Calu3 (cell line): ENCODE measurements at places on chromosomes 12 and 14.
A peak's percentile ranks its signal among the peaks of the same experiment; 100 is the strongest.

DNA sequence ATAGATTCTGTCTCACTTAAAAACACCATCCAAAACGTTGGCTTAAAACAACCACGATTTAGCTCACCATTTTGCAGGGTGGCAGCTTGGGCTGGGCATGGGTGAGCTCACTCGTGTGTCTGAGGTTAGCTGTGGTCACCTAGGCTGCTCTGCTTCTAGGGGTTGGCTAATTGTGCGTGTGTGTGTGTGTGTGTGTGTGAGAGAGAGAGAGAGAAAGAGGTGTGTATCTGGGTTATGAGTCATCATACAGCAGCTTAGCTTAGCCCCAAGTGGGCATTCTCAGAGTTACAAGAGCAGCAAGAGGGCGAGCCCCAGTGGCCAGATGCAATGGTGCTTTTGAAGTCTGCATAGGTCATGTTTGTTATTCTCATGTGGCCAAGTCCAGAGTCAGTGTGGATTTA, 6.0 kb downstream of the FBXW8 start:
- peak; percentile 69 for DNase-seq

DNA sequence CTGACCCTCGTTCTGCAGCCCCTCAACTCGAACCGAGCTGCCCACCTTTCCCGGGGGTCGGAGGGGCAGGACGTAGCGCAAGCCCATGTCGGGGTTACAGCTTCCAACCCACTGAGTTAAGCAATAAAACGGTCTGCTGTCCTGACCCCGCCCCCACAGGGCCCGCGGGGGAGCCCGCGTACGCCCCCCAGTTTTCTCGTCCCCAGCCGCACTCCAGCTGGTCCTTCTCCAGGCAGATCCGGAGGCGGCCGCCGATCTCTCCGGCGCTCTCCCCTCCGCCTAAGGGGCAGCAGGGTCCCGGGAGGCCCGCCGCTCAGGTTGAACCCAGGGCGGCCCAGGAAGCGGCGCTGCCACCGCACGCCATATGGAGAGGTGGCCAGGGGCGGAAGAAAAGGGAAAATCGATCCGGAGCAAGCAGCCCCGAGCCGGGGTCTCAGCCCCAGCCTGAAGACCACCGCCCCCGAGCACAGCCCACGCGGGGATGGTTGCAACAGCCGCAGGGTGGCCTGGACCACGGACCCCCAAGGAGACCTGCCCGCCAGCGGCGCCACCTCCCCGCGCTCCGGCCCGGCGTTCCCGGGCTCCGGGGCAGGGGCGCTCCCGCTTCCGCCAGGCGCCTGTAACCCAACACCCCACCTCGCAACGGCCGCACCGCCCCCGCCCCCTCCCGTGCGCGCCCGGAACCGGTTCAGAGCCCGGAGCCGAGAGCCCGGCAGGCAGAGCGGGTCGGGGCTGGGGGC, 760 bp downstream of the ACTN1 start:
- peak; percentile 78 for DNase-seq

GRCh38 chr12:80894179-80894578, 43.6 kb downstream of the LIN7A start:
- DNase-seq = no peak

DNA sequence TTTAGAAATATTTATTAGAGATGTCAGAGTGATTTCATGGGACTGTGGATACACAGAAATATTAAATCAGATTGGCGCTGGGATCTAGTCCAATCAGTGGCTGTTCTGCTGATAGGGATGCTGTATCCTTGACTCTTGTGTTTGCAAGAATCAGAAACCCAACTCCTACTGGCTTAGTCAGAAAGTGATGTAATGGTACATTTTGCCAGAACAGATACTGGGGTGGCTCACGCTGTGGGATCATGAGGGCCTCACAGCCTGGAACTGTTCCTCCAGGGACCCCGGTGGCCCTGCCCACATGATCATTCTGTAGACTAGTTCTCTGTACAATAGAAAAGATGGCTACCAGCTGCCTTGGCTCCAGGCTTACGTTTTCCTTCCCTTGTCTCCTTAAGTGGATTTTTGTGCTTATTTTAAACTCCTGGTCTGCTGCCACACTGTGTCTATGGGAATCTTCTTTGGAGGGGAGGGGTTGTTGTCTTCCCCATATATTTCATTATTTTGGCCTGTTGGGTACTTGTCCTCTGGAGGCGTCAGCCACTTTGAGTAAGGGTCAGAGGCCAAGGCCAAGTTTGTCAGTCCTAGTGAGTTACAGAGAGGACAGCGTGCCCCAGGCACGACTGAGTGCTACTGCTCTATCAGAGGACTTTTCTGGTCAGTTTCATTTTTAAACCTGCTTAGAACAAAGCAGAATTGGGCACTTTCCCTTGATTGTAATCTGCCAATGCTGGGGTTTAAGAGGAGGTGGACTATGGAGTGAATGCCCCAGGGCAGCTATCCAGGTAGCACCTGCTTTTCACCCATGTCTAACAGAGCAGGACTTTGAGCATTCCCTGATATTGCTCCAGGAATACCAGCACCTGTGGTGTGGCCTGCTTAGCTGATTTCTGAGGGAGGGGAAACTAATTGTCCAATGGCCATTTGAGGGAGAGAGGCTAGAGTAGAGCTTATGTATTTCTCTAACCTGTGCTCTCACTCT, 164.3 kb downstream of the SLC5A8 start:
- DNase-seq = no peak

GRCh38 chr12:1939801-1940607, 21.6 kb upstream of the CACNA2D4 start:
- peak; percentile 88 for DNase-seq

DNA sequence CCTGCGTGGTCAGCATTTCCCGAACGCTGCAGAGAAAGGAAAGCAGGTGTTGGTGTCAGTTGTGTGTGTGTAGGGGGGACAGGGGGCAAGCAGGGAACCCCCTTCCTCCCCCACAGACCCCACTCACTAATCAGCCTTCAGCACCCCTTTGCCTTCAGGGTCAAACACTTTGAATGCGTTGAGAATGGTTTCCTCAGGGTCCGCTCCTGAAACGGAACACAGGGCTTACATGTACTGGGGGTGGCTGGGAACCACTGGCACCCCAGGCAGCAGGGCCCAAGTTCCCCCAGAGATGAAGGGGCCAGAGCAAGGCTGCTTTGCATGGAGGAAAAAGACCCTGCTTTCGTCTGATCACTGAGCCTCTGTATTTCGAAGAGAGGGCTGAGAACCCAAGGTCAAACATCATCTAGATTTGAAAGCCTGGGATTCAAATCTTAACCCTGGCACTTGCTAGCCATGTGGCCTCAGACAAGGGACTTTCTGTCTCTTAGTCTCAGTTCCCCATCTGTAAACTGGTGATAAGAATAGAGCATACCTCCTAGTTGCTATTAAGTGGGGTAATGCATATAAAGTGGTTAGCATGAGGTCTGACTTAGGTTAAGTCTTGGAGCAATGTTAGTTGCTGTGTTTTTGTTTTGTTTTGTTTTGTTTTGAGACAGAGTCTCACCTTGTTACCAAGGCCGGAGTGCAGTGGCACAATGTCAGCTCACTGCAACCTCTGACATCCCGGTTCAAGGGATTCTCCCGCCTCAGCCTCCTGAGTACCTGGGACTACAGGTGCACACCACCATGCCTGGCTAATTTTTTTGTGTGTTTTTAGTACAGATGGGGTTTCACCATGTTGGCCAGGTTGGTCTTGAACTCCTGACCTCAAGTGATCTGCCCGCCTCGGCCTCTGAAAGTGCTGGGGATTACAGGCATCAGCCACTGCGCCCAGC, 7.0 kb downstream of the MYL2 start:
- no peak for DNase-seq

- DNase-seq = no peak
Observed at GRCh38 chr12:57330992-57331391, 80.0 kb upstream of the STAC3 start.

DNA sequence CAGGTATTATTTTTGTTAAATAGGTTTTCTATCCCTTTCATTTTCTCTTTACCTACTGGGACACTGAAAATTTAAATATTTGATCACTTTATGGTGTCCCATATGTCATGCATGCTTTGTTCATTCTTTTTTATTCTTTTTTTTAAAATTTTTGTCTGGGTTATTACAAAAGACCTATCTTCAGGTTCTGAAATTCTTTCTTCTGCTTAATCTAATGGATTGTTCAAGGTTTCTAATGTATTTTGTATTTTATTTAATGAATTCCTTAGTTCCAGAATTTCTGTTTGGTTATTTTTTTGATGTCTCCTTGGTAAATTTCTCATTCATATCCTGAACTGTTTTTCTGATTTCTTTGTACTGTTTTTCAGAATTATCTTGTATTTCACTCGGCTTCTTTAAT, 20.2 kb upstream of the VASH1 start:
- no peak for DNase-seq

DNA sequence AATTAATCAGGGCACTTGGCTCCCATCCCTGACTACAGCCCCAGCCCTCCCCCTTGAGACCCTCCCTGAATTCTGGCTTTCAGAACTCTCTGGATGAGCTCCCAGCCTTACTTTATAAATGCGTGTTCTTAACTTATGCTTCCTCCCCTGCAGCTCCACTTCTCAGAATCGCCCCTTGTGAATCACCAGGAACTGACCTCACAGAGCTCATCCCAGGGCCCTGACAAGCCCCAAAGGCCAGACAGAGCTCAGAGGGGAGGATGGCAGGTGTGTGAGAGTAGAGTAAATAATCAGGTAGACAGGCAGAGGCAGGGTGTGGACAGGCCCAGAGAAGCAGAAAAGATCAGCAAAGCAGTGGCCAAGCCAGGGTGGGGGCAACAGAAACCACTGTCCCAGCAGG, 68.2 kb upstream of the FOXN3 start:
- DNase-seq = no peak

GRCh38 chr12:32025906-32026305, 66.7 kb downstream of the RESF1 start:
- no peak for DNase-seq

DNA sequence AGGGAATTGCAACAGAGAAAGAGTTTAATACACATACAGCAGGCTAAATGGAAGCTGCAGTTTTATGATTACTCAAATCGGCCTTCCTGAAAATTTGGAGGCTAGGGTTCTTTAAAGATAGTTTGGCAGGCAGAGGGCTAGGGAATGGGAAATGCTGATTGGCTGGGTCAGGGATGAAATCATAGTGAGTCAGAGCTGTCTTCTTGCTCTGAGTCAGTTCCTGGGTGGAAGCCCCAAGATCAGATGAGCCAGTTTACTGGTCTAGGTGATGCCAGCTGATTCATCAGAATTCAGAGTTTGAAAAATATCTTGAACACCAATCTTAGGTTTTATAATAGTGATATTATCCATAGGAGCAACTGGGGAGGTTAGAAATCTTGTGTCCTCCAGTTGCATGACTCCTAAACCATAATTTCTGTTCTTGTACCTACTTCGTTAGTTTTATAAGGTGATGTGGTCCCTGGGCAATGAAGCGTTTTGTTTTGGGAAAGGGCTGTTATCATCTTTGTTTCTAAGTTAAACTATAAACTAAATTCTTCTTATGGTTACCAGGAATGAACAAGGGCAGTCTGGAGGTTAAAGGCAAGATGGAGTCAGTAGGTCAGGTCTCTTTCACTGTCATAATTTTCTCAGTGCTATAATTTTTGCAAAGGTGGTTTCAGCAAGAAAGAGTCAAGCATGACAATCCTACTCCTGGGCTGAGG, 257.8 kb upstream of the CCDC196 start:
- no peak for DNase-seq

DNA sequence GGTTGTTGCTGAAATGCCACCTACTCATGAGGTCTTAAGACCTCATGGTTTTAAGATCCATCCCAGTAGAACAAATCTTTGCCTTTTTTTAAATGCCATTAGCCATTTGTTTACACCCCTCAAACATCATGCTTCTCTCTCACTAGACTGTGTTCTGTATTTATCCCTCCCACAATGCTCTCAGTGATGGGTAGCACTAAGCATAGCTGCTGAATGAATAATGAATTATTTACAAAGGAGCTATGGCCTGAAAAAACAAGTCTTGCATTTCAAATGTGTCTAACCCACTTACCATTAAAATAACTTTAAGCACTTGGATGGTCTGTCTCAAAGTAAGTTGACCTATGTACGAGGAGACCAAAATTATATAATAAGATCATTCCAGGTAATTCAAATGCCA, 334.5 kb downstream of the PAWR start:
- no peak for DNase-seq

DNA sequence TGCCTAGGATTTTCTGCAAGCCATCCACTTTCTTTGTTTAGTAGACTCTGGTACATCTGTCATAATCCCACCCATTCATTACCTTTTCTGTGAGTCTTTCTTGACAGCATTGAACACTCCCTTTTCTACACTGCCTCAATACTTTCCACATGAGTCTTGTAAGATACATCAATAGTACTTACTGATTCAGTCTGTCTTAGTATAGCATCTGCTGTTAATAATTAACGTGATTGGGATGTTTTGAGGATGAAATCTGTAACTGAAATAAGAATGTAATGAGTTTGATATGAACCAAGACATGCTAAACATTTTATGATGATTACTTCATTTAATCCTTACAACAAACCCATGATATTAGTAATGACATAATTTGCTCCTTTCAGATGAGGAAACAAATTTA, 196.2 kb upstream of the FOXG1 start:
- no peak for DNase-seq

GRCh38 chr12:11676052-11676451, 26.6 kb downstream of the ETV6 start:
- DNase-seq = no peak

- DNase-seq = no peak
Observed at GRCh38 chr12:118068445-118068844, 7.5 kb upstream of the WSB2 start.

- no peak for DNase-seq
Observed at GRCh38 chr14:54675236-54676128, 108.6 kb downstream of the SAMD4A start.

GRCh38 chr12:131044760-131045381, 91.2 kb downstream of the ADGRD1 start:
- no peak for DNase-seq

GRCh38 chr14:78605025-78605762, 435.0 kb downstream of the NRXN3 start:
- DNase-seq = no peak

GRCh38 chr14:71652368-71652767, 279.9 kb upstream of the RGS6 start:
- no peak for DNase-seq

- DNase-seq = no peak
Observed at GRCh38 chr12:106179086-106179485, 40.3 kb upstream of the NUAK1 start.

- no peak for DNase-seq
Observed at GRCh38 chr14:56196274-56196673, 78.1 kb downstream of the PELI2 start.

DNA sequence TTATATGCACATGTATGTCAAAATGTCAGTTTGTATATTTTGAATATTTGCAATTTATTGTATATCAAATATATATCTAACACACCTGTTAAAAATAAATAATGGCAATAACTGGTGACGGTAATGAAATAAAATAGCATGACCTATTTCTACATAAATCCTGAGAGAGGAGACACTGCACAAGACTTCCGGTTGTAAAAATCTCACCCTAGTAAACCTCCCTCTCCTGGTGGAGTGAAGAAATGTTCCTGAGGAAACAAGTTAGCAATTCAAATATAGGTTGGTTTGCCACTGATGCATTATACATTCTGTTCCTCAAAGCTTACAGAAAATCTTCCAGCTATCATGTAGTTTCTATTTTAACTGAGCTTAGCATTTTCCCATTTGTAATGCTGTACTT, 166.1 kb upstream of the SYT10 start:
- peak; percentile 23 for DNase-seq

- no peak for DNase-seq
Observed at GRCh38 chr12:127399451-127399850, 867.5 kb upstream of the TMEM132C start.
